ENCODE measurements at places on chromosomes 2 and 18. TPM values are rescaled to one million over a fixed set of nuclear protein-coding genes. Genes with fewer than 3 reads are reported as not detected.

- H3K27ac ChIP-seq = no peak overlapping the region
- H3K4me3 ChIP-seq = no peak overlapping the region
- no peaks in the 10 kb centered on the region for H3K27me3 ChIP-seq
- DNase-seq = no peak
- no peaks in the 10 kb centered on the region for H3K4me1 ChIP-seq
Observed at GRCh38 chr2:11659851-11660250, 10.1 kb downstream of the NTSR2 start.

- no peaks in the 10 kb centered on the region for H3K4me1 ChIP-seq
- no peak for DNase-seq
- no peak overlapping the region for H3K27ac ChIP-seq
- no peak overlapping the region for H3K4me3 ChIP-seq
- H3K36me3 ChIP-seq = no peaks in the 10 kb centered on the region
- peaks cover 3% of the 10 kb centered on the region for H3K27me3 ChIP-seq
Observed at GRCh38 chr2:170744248-170745002, 25.8 kb upstream of the ERICH2 start.

GRCh38 chr2:17719562-17720371, 33.8 kb downstream of the SMC6 start:
- no peak overlapping the region for H3K27ac ChIP-seq
- no peaks in the 10 kb centered on the region for H3K27me3 ChIP-seq
- DNase-seq = no peak
- H3K4me1 ChIP-seq = no peaks in the 10 kb centered on the region
- no peak overlapping the region for H3K4me3 ChIP-seq

- H3K27ac ChIP-seq = no peak overlapping the region
- no peak overlapping the region for H3K4me3 ChIP-seq
- H3K4me1 ChIP-seq = peaks cover 46% of the 10 kb centered on the region
- H3K27me3 ChIP-seq = no peaks in the 10 kb centered on the region
Observed at GRCh38 chr2:162007447-162008040, 66.5 kb downstream of the DPP4 start.

- H3K4me1 ChIP-seq = no peaks in the 10 kb centered on the region
- DNase-seq = no peak
- H3K27ac ChIP-seq = no peak overlapping the region
- H3K4me3 ChIP-seq = no peak overlapping the region
Observed at GRCh38 chr18:3148930-3149535, 70.7 kb downstream of the MYOM1 start.

DNA sequence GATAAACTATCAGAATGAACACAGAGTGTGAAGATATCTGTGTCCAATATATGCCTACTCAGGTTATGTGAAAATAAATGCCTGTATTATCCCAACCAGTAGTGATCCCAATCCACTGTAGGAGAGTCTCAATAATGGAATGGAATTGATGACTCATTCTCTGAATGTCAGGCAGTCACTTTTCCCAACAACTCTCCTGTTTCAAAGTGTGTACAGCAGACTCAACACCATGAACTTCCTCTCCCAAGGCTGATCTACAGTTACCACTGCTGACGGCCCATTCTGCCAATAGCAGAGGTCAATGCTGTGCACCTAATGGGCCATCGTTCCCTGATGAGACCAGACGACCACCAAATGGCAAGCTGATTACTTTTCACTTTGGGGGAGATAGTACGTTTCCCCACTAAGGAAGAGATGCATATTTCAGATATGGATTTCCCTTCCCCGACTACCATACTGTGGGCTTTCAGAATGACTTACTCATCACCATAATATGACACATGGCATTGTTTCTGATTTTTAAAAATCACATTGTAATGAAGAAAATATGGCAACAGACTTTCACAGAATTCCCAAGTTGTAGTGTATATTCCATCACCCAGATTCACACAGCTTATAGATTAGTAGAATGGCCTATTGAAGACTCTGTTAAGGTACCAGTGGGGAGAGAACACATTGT, 601.7 kb upstream of the VRK2 start:
- H3K4me3 ChIP-seq = no peak overlapping the region
- DNase-seq = no peak
- no peak overlapping the region for H3K27ac ChIP-seq
- no peaks in the 10 kb centered on the region for H3K27me3 ChIP-seq

DNA sequence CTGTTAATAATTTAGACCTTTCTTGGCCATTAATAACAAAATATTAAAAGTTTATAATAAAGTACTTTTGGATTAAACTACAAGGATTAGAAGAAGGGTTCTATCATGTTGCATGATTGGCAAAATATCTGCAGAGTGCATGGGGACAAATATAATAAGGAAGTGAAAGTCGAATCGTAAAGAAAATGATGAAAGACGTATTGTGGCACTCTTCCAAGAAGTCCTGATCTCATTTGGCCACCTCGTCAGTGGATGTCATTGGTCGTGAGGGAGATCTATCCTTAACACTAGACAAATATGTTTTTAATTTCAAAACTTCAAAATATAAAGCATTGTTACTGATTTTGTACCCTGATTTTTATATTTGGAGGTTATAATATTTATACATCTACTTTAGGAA, 197.7 kb upstream of the STON1 start:
- H3K36me3 ChIP-seq = no peaks in the 10 kb centered on the region
- no peak overlapping the region for H3K4me3 ChIP-seq
- no peak overlapping the region for H3K27ac ChIP-seq

- DNase-seq = no peak
- no peaks in the 10 kb centered on the region for H3K36me3 ChIP-seq
- no peak overlapping the region for H3K27ac ChIP-seq
- no peaks in the 10 kb centered on the region for H3K4me1 ChIP-seq
Observed at GRCh38 chr18:27808683-27809082, 368.2 kb downstream of the CDH2 start.

USP37 gene
- 12.5 TPM for polyA plus RNA-seq

TMEM198 gene
- polyA plus RNA-seq = not detected

VWA3B gene
- polyA plus RNA-seq = not detected

HOXD4 gene
- not detected for polyA plus RNA-seq

ATP6V1B1 gene
- polyA plus RNA-seq = not detected

TTC21B gene
- 8.6 TPM for polyA plus RNA-seq

ANKRD62 gene
- polyA plus RNA-seq = not detected

ANKRD30BL gene
- not detected for polyA plus RNA-seq
